ENCODE measurements at places on chromosomes 2 and 18.

- DNase-seq, result no peak
These were observed 594.9 kb upstream of the CDH2 start for GRCh38 chr18:28771849-28772248.

DNA sequence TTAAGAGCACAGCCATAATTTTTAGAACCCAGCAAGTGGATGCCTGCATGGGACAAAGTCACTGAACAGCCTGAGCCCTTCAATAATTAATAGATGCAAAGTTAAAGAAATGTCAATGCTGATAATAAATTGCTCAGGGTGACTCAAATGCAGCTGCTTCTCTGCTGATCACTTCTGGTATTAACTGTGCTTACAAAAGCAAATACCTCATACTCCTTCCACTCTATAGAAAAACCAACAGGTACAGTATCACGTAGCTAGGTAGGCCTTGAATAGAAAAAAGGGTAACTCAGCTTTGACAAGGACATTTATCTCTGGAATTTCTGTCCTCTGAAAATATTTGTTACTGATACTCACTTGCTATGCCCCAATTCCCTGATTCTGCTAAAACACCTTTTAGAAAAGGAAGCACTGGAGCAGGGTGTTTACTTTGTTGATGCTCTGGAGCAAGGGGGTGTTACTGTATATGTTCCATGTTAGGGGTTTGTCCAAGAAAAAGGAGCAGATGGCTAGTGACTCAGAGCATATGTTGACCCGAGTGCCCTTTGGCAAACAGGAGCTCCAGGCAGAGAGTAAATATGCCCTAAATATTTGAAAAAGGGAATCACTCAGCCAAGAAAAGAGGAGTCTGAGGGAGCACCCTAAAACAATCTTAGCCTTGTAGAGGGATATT is 59.1 kb upstream of the RTN4 start:
- no peak for DNase-seq

GRCh38 chr2:229043681-229044080 is 227.4 kb downstream of the PID1 start:
- DNase-seq, result no peak

GRCh38 chr2:191521608-191522208 is 156.2 kb upstream of the NABP1 start:
- DNase-seq, result no peak

DNA sequence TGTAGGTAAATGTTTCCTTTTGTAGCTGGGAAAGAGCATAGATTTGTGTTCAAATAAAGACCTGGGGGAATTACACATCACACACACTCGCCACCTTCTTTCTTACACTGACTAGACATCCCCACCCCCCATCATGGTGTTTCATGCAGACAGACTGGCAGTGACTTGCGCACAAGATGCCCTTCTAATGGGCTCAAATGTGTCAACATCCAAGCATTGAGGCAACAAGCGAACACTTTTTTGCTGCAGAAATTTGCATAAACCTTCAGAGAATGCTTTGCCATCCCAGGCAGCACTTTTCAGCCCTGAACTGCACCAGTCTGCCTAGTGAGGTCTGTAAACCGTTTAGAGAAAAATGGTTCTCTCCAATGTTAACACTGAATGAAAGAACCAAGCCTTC is 4.5 kb downstream of the HOXD8 start:
- no peak for DNase-seq

GRCh38 chr2:182541268-182541667 is 114.4 kb upstream of the PDE1A start:
- no peak for DNase-seq

- DNase-seq, result no peak
These were observed 11.0 kb downstream of the SPRED2 start for GRCh38 chr2:65421432-65421748.

- no peak for DNase-seq
These were observed 120.8 kb downstream of the GREB1L start for GRCh38 chr18:21362831-21363230.

DNA sequence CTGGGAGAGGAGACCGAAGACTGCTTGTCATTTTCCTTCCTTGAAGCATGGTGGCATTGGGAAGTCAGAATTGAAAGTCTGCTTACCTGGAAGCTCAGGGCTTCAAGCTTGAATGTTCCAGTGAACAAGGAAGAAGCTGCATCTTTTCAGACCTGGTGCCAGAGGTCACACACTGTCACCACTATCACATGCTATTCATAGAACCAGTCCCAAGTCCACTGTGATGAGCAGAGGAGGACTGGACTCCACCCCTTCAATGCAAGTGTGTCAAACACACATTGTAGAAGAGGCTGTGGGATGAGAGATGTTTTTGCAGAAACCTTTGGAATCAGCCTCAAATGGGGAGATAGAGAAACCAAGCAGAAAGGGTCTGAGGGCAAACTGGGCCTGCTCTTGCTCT is 81.4 kb downstream of the LYPD1 start:
- no peak for DNase-seq

GRCh38 chr18:45957100-45957499 is 10.0 kb downstream of the EPG5 start:
- DNase-seq, result no peak

DNA sequence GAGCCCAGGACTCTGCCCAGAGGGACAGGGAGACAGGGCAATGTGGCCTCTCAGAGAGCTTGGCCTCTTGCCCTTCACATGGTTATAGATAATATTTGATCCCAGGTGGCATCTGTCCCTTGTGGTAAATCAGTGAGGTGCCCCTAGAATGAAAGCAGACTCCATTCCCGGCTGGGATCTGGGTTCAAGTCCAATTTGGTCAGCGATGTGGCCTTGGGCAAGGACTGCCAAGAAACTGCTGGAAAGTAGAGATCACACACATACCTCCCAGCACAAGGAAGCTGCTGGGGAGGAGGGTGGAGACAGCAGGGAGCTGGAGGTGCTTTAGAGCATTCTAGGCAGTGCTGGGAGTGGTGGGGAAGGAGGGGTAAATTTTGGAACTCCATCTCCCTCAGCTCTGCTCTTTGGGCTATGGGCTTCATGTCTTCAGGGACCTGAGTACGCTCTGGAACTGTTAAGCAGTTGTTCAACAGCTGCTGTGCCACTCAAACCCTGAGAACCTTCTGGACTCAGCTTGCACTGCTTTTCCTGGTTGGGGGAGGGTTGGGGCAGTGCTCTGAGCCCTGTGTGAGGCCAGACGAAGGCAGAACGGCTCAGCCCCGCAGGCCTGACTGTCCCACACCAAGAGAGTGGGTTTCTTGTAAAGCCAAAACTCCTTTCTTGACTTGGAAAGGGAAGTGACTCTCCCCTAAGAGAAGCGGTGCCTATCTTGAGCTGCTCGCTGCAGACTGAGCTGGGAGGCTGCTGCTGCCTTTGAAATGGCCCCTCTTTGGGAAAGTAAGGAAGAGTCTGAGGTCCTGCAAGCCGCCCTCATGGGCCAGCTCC is 23.0 kb downstream of the INPP5D start:
- no peak for DNase-seq

GRCh38 chr18:48729404-48729803 is 190.6 kb downstream of the CTIF start:
- DNase-seq, result no peak

DNA sequence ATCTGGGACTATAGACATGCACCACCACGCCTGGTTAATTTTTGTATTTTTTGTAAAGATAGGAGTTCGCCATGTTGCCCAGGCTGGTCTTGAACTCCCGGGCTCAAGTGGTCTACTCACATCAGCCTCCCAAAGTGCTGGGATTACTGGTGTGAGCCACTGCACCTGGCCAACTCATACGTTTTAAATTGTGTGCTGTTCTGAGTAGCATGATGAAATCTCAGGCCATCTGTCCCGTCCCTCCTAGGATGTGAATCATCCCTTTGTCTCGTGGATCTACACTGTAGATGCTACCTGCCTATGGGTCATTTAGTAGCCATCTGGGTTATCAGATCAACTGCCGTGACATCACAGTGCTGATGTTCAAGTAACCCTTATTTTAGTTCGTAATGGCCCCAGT is 38.5 kb upstream of the RMP24 start:
- no peak for DNase-seq

DNA sequence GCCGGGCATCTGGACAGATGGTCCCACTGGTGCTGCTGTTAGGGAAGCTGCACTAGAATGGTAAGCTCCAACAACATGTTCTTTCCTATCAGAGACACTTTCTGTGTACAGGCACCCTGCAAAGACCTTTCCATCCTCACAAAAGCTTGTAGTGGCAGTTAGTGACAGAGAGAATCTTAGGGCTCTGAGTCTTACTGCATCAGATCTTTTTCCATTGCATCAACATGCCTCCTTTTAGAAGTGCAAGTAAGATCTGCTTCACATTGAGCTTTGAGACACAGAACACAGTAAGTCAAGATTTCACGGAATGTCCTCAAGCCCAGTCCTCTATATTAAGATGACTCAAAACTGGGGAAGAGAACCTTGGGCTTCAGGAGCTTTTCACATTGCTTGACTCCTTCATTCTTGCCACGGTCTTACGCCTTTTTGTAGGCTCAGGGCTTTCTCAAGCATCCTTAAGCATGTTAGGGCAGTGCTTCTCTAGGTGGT is 52.6 kb downstream of the ARL4C start:
- no peak for DNase-seq

GRCh38 chr2:71898851-71899681 is 248.6 kb downstream of the CYP26B1 start:
- DNase-seq, result no peak

DNA sequence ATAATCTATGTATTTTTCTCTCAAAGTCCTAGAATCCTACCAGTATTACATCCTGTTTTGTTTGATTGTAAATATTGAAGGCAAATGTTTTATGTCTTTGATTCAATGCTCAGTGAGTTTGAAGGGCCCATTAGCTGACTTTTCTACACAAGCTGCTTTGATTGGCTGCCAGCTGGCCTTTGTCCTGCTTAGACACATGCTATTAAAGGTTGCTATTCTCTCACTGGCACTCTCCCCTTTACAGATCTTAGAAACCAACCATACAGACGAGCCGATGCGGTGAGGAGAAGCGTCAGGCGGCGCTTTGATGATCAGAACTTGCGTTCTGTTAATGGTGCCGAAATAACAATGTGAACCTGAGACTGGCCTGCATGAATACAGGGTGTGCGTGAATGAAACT is 69.7 kb downstream of the PRPF40A start:
- DNase-seq, result no peak

- no peak for DNase-seq
These were observed 611.4 kb upstream of the HS6ST1 start for GRCh38 chr2:128930101-128930500.

GRCh38 chr2:182672466-182673165 is 43.4 kb upstream of the DNAJC10 start:
- DNase-seq, result no peak

DNA sequence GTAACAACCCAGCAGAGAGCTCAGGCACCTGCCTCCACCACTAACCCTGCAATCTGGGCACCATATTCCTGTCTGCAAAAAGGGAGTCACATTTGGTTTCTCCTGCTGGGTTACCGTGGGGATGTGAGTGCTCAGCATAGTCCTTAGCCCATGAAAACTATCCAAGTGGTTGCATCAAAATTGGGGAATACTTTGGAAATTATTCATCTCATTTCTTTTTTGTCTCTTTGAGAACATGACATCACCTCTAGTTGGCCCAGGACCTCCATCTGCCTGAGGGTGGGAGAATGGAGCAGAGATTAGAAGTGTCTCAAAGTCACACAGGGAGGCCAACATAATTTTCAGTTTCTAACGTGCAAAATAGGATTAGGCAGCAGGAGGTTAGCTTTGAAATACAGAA is 19.3 kb upstream of the SPP2 start:
- DNase-seq, result no peak

- no peak for DNase-seq
These were observed 78.4 kb downstream of the CLHC1 start for GRCh38 chr2:55153584-55154299.

DNA sequence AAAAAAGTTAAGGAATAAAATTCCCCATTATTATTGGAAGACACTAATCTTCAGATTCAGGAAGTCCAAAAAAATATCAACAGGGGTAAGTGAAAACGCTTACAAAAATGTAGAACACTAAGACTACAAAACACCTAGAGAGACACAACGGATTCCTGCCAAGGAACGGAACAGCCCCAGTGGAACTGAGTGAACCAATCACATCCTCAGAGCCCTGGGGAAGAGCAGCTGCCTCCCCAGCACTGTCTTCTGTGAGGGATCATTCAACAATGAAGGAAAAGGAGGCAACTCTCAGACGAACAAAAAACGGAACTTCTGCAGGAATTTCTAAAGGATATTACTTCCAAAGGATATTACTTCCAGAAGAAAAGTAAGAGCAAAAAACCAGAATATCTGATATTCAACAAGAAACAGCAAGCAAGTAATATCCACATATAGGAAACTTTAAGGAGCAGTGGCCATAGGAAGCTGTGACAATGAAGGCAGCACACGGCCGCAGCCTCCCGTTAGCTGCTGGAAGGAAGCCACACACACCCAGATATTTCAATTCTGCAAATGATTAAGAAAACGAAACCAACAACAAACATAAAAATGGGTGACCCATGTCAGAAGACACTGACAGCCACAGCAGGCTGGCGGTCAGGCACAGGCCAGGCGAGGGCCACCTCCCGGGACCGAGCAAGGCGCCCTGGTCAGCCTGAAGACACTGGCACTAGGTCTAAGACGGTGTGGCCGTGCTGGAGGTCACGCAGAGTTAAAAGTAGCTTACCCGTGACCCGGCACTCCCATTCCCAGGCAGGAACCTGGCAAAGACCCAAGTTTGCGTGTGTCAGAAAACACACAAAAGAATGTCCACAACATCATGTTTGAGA is 81.8 kb downstream of the HDAC4 start:
- no peak for DNase-seq

GRCh38 chr18:48297139-48297538 is 112.0 kb downstream of the ZBTB7C start:
- no peak for DNase-seq

DNA sequence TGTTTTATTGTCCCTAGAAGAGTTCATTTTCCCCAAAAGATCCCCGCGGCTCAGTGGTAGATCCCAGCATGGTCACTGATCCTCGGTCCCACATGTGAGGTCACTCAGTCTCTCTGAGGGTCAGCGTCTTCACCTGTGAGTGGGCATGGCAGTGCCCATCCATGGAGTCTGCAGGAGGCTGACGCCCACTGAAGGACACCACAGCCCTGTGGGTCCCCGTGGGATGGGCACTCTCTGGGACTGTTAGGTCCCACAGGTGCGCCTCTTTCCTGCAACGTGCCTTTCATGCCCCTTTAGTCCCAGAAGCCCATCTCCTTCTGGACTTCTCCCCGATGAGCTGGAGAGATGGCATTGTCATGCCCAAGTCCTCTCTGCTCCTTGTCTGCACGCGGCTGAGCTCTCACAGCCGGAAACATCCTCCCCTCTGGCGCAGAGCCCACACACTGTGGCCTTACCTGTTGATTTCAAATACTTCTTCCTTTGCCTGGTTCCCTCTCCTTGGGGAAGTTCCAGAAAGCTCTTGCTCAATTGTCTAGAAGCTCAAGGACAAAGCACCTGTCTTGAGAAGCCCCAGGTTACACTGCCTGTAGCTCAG is 75.9 kb downstream of the PTGR3 start:
- no peak for DNase-seq

- DNase-seq, result no peak
These were observed 1.5 kb downstream of the KLF7 start for GRCh38 chr2:207164006-207164831.

- DNase-seq, result no peak
These were observed 38.7 kb upstream of the HAAO start for GRCh38 chr2:42830922-42831574.
